ENCODE measurements at places on chromosomes 2 and 18. TPM values are rescaled to one million over a fixed set of nuclear protein-coding genes. Genes with fewer than 3 reads are reported as not detected.

Gene CCDC148
- total RNA-seq = 2.1 TPM

- H3K27me3 ChIP-seq = no peaks in the 10 kb centered on the region
- no peak for DNase-seq
- 0 out of 2 replicates have a peak, but pooled peaks cover 2% of the 10 kb centered on the region for H3K36me3 ChIP-seq
- H3K27ac ChIP-seq = no peak overlapping the region
- H3K4me3 ChIP-seq = no peak overlapping the region
- no peaks in the 10 kb centered on the region for H3K4me1 ChIP-seq
Observed at GRCh38 chr2:180829836-180830235, 150.6 kb upstream of the UBE2E3 start.

DNA sequence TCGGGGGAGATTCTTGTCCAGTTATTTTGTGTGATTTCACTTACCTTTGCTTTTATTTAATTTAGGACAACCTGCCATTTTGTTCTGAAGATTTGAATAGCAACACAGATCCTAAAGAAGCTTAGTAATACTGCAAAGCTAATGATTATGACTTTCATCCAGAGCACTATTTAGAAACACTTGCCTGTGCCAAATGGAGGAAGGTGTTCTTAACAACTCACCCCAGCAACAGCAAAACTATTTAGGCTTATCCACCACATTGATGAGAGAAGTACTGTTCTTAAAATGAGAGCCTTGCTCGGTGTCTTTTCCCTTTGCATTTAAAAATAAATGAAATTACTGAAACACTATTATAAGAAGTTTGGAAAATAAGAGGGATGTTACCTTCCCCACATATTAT lies 59.7 kb downstream of the RHBDD1 start:
- no peaks in the 10 kb centered on the region for H3K27me3 ChIP-seq
- no peak overlapping the region for H3K4me3 ChIP-seq
- peaks cover 2% of the 10 kb centered on the region for H3K4me1 ChIP-seq
- DNase-seq = no peak
- H3K27ac ChIP-seq = no peak overlapping the region

DNA sequence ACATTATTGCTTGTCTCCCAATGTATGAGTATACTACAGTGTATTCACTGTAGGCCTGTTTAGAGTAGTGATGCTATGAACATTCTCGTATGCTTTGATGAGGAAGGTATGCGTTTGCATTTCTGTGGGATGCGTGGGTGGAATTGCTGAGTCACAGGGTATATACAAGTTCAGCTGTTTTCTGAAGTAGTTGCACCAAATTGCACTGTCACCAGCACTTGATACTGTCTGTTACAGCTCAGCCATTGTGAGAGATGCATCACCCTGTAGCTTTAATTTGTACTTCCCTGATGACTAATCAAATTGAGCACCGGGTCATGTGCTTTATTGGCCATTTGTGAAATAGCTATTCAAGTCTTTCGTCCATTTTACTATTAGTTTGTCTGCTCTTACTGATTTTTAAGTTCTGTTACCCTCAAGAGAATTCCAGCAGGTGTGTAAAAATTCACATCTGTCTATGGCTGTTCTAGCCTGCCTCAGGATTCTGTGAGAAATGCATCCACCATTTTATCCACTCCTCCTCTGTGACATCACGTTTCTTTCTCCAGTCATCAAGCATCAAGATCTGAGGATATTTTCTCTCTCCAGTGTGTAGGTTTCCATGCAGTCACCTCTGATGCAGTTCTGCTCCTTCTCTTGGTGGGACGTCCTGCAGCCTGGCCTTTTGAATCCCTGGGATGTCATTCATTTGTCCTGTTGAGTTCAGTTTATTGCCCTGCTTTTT lies 72.5 kb downstream of the DGKD start:
- H3K27ac ChIP-seq = no peak overlapping the region
- no peak overlapping the region for H3K4me3 ChIP-seq
- peaks cover 8% of the 10 kb centered on the region for H3K36me3 ChIP-seq
- DNase-seq = no peak
- H3K27me3 ChIP-seq = no peaks in the 10 kb centered on the region

GRCh38 chr2:200091126-200091525 lies 135.7 kb downstream of the MAIP1 start:
- peaks cover 50% of the 10 kb centered on the region for H3K4me1 ChIP-seq
- no peak overlapping the region for H3K4me3 ChIP-seq
- no peaks in the 10 kb centered on the region for H3K36me3 ChIP-seq

GRCh38 chr2:37760471-37760870 lies 89.0 kb upstream of the CDC42EP3 start:
- H3K36me3 ChIP-seq = no peaks in the 10 kb centered on the region
- no peaks in the 10 kb centered on the region for H3K27me3 ChIP-seq
- DNase-seq = no peak
- no peak overlapping the region for H3K4me3 ChIP-seq

Gene ALPP
- 0.20 TPM for total RNA-seq

GRCh38 chr2:177902395-177903163 lies 170.0 kb downstream of the PDE11A start:
- no peaks in the 10 kb centered on the region for H3K36me3 ChIP-seq
- H3K4me1 ChIP-seq = peaks cover 16% of the 10 kb centered on the region
- H3K27me3 ChIP-seq = no peaks in the 10 kb centered on the region
- DNase-seq = no peak
- no peak overlapping the region for H3K4me3 ChIP-seq
- H3K27ac ChIP-seq = peak overlapping the region; percentile 9

Gene TUBA3E
- 0.18 TPM for total RNA-seq

Gene PSTPIP2
- 2.5 TPM for total RNA-seq

- H3K4me3 ChIP-seq = no peak overlapping the region
- no peak overlapping the region for H3K27ac ChIP-seq
- peaks cover 15% of the 10 kb centered on the region for H3K36me3 ChIP-seq
- no peaks in the 10 kb centered on the region for H3K27me3 ChIP-seq
Observed at GRCh38 chr2:157782057-157782845, 93.9 kb downstream of the ACVR1 start.

DNA sequence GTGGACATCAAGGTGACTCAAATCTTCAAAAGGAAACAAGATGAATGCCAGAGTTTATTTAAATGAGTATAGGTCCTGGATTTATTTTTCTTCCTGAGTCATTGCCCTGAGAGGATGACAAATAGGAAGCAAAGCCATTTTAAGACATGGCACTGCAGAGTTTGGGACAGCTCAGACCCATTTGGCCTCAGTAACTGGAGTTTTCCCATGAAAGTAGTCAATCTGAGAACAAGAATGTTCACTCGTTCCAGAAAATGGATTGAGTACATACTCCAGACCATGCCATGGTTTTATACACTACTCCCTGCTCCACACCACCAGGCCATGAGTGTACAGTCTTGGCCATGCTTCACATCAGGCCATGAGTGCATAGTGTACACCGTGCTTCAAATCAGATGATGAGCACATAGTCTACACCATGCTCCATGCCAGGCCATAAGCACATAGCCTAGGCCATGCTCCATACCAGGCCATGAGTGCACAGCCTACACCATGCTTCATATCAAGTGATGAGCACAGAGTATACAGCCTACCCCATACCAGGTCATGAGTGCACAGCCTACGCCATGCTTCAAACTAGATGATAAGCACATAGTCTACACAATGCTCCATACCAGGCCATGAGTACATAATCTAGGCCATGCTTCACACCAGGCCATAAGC lies 202.4 kb downstream of the FBXO15 start:
- H3K4me3 ChIP-seq = no peak overlapping the region
- no peaks in the 10 kb centered on the region for H3K27me3 ChIP-seq
- no peak overlapping the region for H3K27ac ChIP-seq
- DNase-seq = no peak
- H3K4me1 ChIP-seq = peaks cover 9% of the 10 kb centered on the region
- H3K36me3 ChIP-seq = 0 out of 2 replicates have a peak, but pooled peaks cover 3% of the 10 kb centered on the region

Gene KYNU
- total RNA-seq = 0.18 TPM

DNA sequence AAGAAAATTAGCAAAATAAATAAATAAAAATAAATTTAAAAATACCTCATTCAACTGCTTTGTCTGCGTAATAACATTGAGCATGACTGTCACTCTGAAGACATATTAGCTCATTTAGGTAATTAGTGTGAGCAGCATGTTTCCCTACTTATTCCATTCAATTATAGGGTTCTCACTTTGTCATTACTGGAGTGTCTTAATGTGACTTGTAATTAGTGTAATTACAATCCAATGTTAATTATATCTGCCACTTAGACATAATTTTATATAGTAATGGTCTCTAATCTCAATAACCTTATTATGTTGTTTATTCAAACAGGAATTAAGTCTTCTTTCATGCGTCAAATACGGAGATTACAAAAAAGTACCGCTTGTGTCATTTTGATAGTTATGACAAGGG lies 893.9 kb upstream of the ACVR2A start:
- no peak overlapping the region for H3K27ac ChIP-seq
- no peaks in the 10 kb centered on the region for H3K27me3 ChIP-seq
- no peak for DNase-seq
- no peaks in the 10 kb centered on the region for H3K4me1 ChIP-seq
- no peak overlapping the region for H3K4me3 ChIP-seq

DNA sequence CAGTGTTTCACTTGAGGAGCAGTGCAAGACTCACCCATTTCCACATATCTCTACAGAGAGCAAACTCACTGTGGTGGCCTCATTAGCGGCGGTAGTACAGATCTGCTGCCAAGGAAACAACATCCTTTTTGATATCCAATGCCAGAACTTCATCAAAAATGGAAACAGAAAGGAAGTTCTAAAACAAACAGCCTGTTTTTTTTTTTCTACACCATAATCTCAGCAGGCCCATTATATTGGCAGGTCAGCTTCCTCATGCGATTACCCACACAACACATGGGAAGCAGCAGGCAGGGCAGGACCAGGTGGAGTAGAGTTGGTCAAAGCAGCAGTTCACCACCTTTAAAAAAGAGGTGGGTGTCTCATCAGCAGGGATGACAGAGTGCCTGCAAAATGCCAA lies 678.9 kb upstream of the CELF4 start:
- H3K27ac ChIP-seq = no peak overlapping the region
- H3K36me3 ChIP-seq = no peaks in the 10 kb centered on the region
- H3K4me3 ChIP-seq = no peak overlapping the region
- 0 out of 2 replicates have a peak, but pooled peaks cover under 1% of the 10 kb centered on the region for H3K4me1 ChIP-seq

Gene C2orf92
- 6.9 TPM for total RNA-seq

DNA sequence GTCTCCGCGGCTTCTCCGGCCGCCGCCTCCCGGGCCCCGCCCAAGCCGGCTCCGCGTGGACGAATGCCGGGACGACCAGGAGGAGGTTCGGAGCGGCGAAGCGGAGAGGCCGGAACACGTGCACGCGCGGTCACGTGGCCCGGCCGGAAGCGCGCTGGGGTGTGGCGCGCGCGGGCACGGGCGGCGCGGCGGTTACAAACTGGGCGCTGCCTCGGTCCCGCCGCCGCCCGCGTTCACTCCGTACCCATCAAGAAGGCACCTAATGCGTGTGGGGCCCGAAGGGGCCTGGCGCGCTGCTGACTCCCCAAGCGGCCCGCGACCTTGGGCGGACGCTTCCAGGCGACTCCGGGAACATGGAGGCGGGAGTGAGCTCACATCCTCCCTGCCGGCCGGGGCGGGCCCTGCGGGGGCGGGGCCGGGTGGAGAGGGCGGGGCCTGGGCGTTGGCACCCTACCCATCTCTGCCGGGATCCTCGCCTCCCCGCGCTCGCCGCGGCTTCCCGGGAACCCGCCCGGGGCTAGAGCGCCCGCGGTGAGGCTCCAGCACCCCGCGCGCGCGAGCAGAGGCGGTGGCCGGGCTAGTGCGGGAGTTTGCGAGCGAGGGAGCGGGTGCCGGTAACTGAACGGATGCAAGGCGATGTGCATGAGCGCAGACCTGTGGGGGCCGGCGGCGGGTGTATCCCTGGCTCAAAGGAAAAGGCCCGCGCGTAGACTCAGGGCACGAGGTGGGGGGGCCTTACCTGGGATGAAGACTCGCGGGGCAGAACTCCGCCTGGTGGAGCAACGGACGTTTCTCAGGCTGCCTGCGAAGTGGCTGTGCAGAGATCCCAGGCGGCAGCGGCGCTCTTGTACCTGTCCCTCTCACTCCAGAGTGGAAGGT lies at the start of gene TMEM185B:
Gene TMEM185B, minus strand, starts transcription at position 367 of the 879 bp plus-strand sequence. CDS start 424 bp downstream, outside the sequence.
- peak within 1 kb of the TSS; percentile 65 for H3K4me3 ChIP-seq
- peaks cover 22% of the 10 kb centered on the region for H3K36me3 ChIP-seq
- no peak within 1 kb of the TSS for H3K27ac ChIP-seq
- H3K4me1 ChIP-seq = peaks cover 11% of the 10 kb centered on the region
- DNase-seq = peak; percentile 82
- peaks cover 51% of the 10 kb centered on the region for H3K27me3 ChIP-seq

Gene PLGLB2
- 0.15 TPM for total RNA-seq

Gene SMYD1
- total RNA-seq = not detected

Gene DSG1
- not detected for total RNA-seq

DNA sequence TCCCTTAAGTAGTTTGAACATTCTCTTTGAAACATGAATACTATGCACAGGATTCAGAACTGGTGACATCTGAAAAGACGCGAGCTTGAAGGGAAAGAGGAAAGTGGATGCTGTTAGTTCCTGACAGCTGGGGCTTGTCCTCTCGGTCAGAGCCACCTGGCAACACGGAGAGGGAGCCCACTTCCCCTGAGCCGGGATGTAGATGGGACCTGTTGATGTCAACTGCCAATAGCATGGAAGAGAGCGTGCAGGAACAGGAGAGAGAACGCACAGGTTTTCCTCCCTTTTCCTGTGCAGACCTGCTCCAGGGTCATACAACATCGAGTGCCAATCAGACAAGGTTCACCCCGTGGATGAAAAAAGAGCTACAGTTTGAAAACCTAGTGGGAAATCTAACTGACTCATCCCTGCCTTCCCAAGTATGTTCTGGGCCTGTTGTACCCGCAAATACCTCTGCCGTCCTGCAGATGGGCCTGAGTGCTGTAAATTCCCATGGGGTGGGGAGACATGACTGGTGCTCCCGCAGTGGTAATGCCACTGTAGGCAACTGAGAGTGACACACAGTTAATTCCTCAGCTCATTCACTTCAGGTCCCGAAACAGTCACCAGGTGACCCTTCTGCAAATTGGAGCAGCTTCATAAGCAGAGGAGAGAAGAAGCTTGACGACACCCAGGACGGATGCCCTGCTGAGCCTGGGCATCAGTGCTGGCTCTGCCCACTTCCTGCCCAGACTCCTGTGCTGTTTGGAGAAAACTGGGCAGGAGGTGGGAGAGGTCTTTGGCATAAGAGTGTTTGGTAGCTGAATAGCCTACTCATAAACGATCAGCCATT lies 13.9 kb upstream of the MBP start:
- peaks cover 35% of the 10 kb centered on the region for H3K36me3 ChIP-seq
- H3K4me3 ChIP-seq = no peak overlapping the region
- H3K4me1 ChIP-seq = no peaks in the 10 kb centered on the region
- H3K27me3 ChIP-seq = peaks cover 2% of the 10 kb centered on the region

All from WTC11 (cell line).